PC-9 (cell line): ENCODE measurements at places on chromosomes 13 and 19.

DNA sequence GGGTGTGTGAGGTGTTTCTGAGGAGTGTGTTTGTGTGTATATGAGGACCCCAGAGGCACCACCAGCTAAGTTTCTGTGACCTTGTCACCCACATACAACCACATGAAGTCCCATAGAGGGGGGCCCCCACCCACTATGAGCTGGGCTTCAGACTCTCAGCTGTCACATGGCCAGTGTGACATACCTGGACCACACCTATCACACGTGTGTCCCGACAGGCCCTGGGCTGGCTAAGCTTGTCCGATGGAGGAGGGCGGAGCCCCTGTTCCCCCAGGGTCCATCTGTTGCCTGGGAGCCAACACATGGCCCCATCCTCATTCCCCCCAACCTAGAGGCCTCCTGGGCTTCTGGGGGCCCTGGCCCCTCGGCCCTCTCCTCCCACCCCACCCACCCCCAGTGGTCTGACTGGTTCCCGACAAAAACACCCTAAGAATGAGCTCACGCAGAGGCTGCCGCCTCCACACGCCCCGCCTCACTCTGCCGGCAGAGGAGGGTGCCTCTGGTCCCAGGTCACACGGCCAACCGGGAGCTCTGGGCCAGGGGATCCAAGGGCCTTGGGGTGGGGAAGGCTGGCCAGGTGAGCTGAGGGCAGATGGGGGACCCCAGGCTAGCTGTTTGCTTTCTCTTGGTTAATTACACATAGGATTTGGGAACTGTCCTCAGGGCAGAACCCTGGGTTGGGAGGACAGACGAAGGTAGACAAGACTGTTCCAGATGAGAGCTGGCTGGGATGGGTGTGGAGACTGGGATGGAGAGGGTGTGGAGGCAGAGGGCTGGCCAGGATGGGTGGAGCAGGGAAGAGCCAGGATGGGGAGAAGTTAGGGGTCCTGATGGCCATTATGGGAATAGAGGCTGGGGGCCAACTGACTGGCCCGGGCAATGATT, 4.3 kb downstream of the KLC3 start:
- no peak for DNase-seq

DNA sequence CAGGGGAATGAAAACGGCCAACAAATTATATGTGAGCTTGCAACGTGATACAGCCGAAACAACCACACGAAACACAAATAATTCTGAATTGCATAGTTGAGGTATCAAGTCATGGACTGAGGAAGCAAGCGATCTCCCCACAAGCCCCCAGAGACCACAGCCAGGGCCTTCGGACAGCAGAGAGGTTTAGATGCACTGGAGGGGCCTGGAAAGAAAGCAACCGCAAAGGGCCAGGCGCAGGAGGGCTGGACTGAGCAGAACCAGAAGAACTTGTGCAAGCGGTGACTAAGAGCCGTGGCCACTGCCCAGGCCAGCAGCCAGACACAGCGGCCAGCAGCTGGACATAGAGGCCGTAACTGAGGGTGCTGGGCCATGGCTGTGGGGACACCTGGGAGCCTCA, 131.4 kb downstream of the TNFRSF19 start:
- DNase-seq: no peak

- no peak for DNase-seq
Measured at GRCh38 chr13:75829830-75830229, 193.7 kb downstream of the LMO7 start.

DNA sequence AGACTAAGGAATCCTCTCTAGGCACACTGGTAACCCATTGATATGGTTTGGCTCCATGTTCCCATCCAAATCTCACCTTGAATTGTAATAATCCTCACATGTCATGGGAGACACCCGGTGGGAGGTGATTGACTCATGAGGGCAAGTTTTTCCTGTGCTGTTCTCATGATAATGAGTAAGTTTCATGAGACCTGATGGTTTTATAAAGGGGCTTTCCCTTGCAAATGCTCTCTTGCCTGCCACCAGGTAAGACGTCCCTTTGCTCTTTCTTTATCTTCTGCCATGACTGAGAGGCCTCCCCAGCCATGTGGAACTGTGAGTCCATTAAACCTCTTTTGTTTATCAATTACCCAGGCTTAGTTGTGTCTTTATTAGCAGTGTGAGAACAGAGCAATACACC, 81.4 kb upstream of the GPC6 start:
- no peak for DNase-seq

DNA sequence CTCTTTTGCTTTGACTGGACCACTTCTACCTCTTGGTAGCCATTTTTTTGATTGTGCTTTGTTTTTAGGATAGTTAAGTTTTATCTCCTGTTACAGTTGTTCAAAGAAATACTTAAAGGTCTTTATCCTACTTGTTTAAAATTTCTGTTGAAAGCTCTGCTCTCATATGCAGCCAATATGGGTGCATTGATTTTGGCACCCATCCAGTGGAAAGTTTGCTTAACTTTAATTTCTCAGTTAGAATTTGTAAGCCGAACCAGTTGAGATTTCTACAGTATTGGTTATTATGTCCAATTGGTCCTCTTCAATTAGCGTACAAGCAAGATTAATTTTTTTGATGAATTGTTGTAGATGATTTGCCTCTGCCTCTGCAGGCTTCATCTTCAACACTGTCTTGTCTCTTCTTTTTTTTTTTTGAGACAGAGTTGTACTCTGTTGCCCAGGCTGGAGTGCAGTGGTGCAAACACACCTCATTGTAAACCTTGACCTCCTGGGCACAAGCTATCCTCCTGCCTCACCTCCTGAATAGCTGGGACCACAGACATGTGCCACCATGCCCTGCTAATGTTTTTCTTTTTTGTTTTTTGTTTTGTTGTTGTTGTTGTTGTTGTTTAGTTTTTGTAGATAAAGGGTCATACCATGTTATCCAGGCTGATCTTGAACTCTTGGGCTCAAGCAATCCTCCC, 65.3 kb downstream of the MAB21L1 start:
- no peak for DNase-seq

- DNase-seq: no peak
Measured at GRCh38 chr13:79918620-79919019, 422.3 kb downstream of the SPRY2 start.

- no peak for DNase-seq
Measured at GRCh38 chr13:43273362-43273761, 250.0 kb downstream of the DNAJC15 start.

DNA sequence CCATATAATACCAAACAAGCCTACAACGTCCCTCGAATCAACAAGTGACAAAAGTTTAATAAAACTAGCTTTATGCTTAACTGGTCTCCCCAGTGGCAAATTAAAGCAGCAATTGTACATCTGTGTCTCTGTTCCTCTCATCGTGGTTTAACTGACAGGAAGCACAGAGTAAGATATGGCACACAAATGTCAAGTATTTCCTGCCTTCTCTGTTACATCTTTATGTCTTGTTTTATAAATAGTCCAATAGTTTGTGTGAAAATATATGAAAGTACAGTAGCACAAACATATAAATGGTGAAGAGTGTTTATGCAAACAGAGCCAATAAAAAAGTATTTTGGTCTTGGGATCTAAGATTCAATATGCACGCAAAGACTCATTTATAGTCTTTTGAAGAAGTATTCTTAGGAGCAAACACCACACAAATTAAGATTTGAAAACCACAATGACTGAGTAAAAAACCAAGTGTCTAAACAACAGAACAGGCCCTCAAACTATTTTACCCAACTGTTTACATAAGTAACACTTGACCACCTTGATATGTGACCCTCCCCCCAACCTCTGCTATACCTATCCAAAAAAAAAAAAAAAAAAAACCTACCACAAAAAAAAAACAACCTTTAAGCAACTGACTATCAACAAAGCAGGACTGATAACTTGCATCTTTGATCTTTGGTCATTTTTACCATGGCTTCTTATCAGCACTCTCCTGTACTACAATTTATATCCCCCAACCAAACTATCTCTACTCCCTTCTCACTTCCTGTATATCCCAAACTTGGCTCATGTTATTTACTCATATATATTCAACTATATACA, 14.0 kb downstream of the ELF1 start:
- DNase-seq: no peak

GRCh38 chr13:42038661-42039456, 9.6 kb upstream of the DGKH start:
- DNase-seq: no peak

DNA sequence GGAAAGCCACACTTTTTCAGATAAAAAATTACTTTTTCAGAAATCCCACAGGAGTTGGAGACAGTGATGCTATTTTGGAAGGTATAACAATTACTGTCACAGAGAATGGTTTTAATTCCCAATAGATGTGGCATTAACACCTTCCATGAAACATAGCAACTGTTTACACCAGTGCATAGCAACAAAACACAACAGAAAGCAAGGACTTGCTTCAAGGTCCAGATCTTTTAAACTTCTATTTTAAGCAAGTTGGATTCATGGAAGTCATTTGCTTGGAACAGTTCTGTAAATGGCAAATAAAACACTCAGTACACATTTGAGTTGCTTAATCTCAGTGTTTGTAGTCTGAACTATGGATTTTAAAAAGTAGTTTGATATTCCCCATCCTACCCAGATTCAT, 385.9 kb upstream of the SPRY2 start:
- DNase-seq: no peak

GRCh38 chr13:70042193-70042592, 65.4 kb upstream of the ATXN8OS start:
- no peak for DNase-seq

- no peak for DNase-seq
Measured at GRCh38 chr13:27918918-27919658, 712 bp upstream of the PDX1 start.

GRCh38 chr13:35694549-35695447, 218.3 kb upstream of the MAB21L1 start:
- no peak for DNase-seq

DNA sequence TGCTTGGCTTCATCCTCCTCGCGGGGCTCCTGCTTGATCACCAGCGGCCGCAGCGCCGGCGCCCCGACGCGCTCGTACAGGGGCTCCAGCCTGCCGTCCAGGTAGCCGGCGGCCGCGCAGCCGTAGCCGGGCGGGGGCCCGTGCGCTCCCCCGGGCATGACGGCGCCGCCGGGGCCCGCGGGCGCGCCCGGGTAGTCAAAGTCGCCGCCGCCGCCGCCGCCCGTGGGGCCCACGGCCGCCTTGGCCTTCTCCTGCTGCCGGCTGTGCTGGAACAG, 497 bp downstream of the CEBPA start:
- no peak for DNase-seq

DNA sequence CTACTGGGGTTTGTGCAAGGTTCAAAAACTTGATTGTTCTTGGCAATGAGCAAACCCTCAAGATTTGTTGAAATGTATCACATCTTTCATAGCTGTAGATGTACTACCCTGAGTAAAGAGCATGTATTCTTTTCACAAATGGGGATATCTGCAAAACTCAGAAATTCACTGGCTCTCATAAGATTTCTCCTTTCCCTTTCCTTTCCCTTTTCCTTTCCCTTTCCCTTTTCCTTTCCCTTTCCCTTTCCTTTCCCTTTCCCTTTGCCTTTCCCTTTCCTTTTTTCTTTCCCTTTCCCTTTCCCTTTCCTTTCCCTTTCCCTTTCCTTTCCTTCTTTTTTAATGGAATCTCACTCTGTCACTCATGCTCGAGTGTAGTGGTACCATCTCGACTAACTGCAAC, 69.1 kb downstream of the FNDC3A start:
- no peak for DNase-seq

GRCh38 chr13:35995136-35995535, 136.0 kb downstream of the DCLK1 start:
- no peak for DNase-seq

GRCh38 chr19:58558066-58558622, at the start of gene UBE2M:
Gene UBE2M, minus strand, starts transcription at chr19:58558611. Its CDS starts 230 bp downstream, at chr19:58558381.
- no peak for DNase-seq

DNA sequence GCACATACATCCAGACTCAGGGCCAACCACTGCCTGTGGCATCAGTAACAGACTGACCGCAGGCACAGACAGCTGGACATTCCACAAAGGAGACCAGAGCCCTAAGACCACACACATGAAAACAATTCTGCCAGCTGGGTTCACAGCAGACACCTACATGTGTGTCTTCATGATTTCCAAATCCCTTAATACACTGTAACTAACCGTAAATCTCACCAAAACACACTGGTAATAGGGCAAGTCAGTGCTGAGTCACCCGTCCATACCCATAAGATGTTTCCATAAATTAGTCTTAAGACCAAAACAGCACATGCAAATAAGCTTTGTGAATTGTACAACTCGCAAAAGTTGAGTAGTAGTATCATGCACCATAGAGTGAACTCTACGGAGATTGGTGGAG, 65.4 kb downstream of the TUBGCP3 start:
- DNase-seq: no peak

GRCh38 chr13:46624821-46625220, 71.9 kb downstream of the LRCH1 start:
- no peak for DNase-seq

GRCh38 chr19:49651820-49652550, 10.0 kb downstream of the SCAF1 start:
- DNase-seq: no peak

DNA sequence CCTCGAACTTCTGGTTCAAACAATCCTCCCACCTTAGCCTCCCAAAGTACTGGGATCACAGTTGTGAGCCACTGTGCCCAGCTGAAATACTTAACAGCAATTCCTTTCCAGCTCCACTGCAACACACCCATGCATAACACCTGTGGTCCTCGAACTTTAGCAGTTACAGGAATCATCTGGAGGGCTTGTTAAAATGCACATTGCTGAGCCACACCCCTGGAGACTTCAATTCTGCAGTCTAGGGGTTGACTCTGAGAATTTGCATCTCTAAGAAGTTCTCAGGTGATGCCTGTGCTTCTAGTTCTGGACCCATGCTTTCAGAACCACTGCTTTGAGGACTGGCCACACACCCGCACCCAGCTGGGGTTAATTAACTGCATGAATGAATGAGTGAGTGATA, 53.1 kb upstream of the UBL3 start:
- no peak for DNase-seq

DNA sequence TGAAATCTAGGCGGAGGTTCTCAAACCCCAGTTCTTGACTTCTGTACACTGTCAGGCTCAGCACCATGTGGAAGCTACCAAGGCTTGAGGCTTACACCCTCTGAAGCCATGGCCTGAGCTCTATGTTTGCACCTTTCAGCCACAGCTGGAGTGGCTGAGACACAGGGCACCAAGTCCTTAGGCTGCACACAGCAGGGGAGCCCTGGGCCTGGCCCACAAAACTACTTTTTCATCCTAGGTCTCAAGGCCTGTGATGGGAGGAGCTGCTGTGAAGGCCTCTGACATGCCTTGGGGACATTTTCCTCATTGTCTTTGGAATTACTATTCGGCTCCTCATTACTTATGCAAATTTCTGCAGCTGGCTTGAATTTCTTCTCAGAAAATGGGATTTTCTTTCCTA, 503.2 kb upstream of the PCDH20 start:
- no peak for DNase-seq
